ENCODE measurements at places on chromosomes 2 and 18.

GRCh38 chr2:12728221-12728777 lies 11.6 kb downstream of the TRIB2 start:
- DNase-seq, result no peak

DNA sequence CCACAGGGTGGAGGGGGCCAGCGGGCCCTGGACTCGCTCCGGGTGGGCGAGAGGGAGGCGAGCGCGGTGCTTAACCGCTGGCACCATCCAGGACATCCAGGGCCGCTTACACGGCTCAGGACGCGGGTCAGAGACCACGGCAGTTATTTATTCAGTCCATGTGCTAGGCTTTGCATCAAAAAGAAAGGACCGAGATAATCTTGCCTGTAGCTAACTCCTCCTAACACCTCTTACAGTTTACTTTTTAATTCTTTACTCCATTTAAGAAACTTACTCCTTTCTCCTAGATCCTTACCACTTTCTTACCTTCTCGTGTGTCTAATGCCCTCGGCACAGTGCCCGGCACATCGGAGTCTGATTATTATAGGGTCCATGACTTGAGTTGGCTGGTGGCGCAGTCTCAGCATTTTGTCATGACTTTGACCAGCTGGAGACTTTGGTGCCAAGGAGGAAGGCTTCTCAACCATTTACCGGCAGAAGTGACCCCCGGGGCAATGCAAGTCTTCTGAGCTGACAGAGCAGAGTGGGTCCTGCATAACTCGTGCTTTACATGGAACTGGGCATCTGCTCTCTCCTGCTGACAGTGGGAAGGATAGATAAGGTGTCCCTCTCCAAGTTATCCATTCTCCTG lies 503 bp downstream of the ANXA4 start:
- DNase-seq, result no peak

GRCh38 chr18:3689986-3690763 lies 240.2 kb downstream of the TGIF1 start:
- DNase-seq, result no peak

DNA sequence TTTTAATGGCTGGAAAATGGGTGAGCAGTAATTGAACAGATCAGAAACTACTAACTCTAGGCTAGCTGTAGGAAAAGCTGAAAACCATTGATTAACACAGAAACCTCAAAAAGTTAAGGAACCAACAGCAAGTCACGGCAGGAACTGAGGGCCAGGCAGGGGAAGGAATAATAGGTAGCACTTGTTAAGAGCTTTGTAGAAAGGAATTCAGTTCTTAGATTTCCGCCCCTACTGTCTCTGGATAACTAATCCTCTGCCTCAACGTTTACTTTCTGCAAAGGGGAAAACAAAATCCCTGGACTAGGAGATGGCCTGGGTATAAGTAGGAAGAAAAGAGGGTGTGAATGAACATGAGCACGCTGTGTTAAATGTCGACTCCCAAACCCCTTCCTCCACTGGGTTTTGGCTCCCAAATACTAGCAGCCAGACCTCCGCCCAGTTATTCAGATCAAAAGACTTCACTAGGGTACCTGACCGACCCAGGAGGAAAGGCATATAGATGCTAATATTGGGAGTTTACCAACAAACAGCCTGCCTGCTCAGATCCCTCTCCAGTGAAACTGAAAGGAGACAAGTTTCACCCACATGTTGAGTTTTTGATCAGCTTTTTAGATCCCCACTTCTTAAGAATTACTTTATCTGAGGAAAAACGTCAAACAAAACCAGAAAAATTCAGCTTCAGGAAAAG lies 12.4 kb downstream of the SMAD2 start:
- DNase-seq, result no peak

DNA sequence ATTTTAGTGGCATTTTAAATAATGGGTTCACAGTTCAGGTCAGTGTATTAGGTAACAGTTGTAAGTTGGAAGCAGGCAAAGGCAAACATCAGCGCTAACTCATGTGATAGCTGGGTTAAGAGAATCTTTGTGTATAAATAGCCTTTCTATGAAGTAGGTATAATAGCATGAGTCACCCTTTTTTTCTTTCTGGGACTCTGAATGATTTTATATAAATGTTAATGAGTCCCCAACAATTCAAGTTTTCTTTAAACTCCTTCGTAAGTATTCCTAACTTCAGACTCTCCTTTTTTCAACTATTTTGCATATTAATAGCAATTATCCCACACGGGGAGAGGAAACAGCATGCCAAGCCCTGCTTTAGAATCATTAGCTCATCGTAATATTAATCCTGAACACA lies 384.3 kb downstream of the PIK3C3 start:
- no peak for DNase-seq

GRCh38 chr2:23505984-23506380 lies 121.0 kb downstream of the KLHL29 start:
- DNase-seq, result no peak

DNA sequence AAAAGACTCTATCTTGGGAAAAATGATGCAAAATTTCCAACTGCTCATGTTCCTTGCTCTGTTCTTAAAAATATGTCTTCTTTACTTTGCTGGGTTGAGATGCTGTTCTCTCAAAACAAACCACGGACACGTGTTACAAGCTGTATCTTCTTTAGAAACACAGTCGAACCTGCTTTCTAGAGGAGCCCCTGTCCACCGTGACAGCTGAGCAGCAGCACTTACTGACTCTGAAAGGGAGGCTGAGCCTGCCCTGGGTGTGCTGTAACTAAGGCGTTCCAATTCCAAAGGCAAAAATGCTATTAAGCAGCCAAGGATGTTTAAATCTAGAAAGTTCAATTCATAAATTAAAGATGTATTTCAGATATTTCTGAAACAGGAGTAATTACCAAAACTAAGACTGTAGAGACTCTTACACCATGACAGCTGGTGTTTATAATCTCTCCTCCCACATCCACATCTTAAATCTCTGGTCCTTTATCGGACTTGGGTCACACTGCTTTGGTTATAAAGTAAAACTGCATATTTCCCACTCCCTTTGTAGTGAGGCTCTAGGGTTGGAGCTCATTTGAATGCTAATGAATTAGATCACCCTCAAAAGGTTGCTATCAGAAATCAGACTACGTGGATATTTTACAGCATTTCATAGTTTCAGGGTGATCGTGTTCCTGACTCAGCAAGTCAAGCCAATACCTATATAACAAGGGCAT lies 281.2 kb upstream of the LYPD1 start:
- DNase-seq, result no peak
